NCI-H187 (cell line): ENCODE measurements at places on chromosomes 7 and 10.

- DNase-seq: no peak
Measured at GRCh38 chr7:2001601-2002442, 230.9 kb downstream of the MAD1L1 start.

- DNase-seq: no peak
Measured at GRCh38 chr7:13117103-13117502, 429.7 kb downstream of the ARL4A start.

DNA sequence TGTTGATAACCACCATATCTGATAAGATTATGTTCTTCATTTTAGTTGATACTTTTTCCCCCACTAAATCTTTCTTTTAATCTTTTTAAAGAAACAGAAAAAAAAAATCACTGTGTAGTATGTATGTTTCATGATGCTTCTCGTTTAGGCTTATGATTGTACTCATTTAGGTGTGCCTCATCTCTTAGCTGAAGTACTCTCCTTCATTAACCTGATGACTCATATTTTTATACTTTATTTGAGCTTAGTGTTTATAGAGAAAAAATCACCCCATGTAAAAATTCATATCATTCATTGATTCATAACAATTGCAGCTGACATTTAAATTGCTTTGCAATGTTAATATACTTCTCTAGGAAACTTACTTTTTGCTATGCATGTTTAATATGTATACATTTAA is 158.9 kb downstream of the MLLT10 start:
- no peak for DNase-seq

DNA sequence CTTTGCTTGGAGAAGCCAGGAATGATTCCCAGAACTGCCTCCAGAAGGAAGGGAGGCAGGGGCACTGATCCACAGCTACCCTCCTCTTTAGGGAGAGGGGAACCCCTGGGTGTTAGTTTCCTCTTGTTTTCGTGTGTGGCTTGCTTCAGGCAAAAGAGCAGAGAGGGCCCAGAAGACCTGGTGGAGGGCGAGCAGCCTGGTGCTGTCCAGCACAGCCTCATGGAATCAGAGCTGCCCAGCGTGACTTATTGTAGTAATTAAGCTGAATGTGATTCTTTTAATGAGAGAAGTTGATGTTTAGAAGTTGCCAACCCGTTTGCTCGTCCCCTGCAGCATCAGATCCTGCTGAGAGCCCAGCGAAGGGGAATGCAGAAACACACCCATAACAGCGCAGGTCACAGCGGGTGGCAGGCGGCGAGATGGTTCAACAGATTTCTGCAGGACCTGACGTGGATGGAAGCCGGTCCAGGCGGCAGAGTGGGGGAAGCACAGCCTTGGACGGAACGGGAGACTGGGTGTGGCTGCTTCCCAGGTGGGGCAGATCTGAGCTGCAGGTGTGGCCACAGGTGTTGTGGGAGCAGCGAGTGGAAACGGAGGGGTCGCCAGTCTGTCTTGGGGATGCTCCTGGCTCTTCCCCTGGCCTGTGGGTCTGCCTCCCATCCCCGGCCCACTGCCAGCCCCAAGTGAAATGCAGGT is 53.7 kb upstream of the SHH start:
- DNase-seq: no peak

- DNase-seq: no peak
Measured at GRCh38 chr10:74507951-74508350, 318.4 kb upstream of the KAT6B start.

DNA sequence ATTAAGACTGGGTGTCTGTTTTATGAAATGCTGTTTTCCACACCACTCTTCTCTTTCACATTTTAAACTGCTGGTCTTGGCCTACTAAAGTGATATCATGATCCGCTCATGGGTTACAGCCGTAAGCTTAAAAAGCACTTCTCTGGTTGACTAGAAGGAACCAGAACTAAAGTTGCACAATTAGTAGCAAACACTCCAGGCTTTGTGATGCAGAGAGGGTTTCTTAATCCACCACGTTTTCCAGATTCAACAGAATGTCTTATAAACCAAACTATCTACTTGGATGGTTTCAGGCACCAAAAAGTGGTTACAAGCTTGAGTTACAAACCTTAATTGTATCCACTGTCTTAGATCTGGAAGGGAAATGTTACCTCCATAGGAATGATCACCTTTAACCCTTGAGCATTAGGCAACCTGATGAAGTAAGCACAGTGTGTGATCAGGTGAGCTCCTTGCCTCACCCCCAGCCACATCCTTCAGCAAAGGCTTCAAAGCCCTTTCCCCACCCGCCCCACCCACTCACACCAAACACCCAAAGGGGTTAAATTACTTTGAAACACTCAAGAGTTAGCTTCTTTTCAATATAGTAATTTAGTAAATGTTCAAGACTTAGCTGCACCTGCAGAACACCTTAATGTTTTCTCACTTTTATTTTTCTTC is 3.5 kb downstream of the ELMO1 start:
- no peak for DNase-seq

DNA sequence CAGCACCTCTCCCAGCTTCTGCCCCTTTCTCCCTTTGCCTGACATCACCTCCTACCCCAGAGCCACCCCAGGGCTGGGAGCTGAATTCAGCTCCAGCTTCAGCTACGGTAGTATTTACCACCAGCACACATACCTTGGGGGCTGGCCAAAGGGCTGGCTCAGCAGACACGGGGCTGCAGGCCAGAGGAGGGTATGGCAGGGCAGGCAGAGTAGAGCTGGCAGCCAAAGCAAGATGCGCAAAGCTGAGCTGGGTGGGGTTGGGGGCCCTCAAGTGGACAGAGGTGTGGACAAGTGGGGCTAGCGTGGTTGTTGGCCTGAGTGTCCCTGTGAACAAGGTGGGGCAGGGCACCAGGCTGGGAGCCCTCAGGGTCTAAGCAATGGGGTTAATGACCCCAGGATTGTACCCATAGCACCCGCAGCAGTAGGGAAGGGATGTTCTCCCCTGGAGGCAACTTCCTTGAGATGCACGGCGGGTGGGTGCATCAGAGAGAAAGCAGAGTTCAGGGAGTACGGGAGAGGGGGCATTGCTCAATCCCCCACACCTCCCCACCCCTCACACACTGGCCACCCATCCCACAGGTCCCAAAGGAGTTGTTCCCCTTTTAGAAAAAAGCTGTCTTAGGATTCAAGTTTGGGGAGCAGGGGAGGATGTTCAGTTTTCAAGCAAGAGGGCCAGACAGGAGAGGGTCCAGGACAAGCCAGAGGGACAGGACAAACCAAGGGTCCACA is 8.0 kb downstream of the VSIR start:
- no peak for DNase-seq

DNA sequence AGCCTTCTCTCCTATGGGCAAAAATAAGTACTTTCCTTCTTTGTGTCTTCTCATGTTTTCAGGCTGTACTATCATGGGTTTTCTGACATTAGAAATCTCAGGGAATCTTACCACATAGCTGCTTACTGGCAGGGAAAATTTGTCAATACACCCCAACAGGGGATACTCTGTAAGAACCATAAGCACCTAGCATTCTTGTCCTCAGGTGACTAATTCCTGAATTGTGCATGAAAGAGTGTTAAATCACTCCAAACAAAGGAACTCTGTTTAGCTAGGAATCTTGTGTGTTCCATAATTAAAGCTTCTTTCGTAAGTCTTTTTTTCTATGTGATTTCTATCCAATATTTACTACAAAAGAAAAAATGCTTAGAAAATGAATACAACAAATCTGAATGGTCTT is 206.7 kb upstream of the POT1 start:
- no peak for DNase-seq

- DNase-seq: no peak
Measured at GRCh38 chr10:108601851-108602250, 1321.5 kb downstream of the XPNPEP1 start.
